ENCODE measurements at places on chromosomes 11 and 22.

GRCh38 chr11:89490981-89491690, at the start of gene NOX4:
TSS of gene NOX4 (minus strand) at chr11:89491375. CDS start at chr11:89491246, 129 bp downstream.
- peak; percentile 47 for DNase-seq

DNA sequence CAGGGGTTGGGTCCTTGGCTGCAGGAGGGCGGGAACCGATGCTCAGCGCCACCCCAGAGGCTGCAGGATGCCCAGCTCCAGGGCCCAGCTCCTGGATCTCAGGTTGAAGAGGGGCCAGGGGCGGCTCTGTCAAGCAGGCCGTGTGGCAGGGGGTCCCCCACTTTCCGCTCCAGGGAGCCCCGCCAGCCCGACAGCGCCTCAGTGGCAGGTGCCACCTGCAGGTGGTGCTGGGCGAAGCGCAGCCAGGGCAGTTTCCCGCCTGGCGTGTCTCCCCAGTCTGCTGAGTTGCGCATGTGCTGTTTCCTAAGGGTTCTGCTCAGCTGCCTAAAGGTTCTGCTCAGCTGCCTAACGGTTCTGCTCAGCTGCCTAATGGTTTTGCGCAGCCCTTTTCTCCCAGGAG, 442.1 kb downstream of the POTEH start:
- no peak for DNase-seq

DNA sequence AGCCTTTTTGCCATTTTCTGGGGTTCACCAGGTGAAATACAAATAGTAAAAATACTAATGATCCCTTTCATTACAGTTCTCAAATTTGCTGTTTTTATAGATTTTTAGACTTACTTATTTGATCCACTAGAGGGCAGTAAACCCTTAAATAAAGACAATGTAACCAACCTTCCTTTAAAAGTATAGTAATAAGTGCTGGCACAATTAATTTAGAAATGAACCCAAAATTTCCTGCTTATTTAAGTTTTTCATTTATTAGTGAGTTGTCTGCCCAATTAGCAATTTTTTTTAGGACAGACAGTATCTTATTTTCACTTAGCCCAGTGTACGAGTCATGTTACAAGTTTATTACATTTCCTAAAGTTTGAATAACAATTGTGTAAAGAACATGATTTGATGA, 4.7 kb downstream of the DDIAS start:
- no peak for DNase-seq

DNA sequence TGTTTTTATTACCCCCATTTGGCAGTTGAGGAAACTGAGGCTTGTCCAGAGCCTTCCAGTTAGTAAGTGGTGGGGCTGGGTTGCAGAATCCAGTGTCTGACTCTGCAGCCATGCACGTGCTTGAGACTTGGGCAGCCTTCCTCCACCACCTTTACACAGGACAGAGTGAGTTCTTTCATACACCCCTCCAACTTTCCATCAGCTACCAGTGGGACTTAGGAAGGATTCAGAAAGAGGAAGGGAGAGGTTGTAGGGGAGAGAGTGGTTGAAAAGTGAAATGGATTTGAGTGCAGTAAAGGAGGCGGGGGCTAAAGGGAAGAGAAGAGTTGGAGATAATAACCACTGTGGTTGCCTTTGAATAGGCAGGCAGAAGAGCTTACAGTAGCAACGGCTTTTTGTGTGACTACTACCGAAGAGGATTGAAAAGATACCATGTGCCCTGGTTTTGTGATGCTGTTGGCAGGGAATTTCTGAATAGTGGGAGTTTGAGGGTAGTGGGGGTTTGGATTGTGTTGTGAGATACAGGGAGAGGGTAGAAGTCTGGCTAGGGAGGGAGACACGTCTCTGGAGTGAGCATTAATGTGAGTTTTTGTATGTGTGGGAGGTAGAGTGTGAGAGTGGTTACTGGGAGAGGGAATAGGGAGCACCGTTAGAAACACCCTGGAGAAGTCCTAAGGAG, 1.7 kb downstream of the UVRAG start:
- DNase-seq, result no peak

GRCh38 chr11:11971906-11972547, 36.4 kb downstream of the DKK3 start:
- no peak for DNase-seq

DNA sequence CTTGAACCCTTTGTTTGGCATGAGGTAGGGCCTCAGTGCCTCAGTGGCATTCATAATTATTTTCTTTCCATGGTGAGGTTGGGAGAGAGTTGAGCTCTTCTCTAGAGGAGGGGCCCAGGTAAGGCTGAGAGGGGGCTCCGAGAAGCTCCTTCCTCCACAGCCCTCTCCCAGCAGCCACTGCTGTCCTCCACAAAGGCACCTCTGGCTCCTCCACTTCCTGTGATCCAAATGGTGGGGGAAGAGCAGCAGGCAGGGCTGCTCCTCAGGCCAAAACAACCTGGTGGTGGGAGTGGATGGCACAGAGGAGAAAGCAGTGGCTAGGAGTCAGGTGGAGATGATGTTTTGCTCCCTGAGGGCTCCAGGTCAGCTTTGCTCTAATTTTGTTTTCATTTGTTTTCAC, 13.3 kb downstream of the ROBO4 start:
- no peak for DNase-seq

DNA sequence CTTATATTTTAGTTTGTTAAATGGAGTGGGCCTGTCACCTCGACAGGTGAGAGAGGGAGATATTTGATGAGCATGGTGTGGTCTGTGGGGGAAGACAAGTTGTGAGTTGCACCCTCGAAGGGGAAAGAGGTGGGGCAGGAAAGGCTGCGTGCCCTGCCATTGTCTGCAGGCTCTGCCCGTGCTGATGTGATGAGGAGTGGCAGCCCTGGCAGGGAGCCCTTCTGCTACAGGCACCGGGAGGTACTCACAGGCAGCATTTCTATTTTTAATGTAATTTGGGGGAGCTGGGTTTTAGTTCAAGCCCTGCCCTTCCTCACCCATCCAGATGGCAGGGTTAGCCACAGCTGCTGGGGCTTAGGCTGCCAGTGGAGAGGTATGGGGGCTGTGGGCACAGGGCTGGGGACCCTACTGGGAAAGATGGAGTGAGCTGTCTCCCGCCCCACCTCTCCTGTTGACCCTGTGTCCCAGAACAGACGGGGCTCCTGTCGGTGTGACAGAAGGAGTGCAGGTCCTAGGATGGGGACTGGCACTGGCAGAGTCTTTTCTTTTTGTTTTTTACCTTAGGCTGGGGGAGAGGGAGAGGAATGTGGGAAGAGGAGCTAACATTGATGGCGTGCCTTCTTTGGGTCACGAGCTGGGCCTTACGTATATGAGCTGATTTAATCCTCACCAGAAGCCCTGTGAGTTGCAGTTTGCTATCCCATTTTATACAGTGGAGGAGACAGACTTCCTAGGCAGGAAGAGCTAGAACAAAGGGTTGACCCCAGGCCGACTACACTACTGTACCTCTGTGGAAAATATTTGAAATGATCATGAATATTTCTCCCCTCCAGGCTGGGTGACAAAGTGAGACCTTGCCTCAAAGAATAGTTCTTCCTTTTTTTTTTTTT, 51.6 kb downstream of the CEP164 start:
- no peak for DNase-seq

DNA sequence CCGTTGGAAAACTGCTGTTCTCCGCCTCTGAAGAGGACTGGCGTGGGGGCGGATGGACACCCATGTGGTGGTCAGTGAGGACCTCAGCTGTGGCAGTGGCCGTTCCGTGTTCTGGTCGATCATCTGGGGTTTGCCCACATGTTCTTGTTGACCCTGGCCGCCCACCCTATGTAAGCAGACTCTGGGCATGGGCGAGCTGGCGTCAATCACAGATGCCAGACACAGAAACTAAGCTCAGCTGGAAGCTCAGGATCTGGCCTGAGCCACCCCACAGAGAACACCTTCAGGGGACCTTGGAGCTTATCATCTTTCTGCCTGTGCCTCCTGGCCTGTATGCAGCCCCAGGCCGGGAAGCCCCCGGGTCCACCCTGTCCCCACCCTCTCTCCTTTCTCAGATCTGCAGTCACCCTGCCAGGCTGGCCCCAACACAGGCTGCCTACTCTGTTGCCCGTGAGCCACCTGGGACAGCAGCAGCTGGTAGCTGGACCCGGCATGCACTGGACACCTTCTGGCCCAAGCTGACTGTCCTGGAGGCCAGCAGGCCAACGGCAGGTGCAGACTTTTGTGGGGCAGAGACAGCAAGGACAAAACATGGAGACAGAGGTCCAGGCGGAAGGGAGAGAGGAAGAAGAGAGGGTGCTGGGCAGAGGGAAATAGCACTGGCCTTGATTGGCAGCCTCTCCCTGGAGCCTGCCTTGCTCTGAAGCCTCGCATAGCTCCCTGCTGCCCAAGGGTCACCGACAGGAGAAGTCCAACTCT, 91.5 kb downstream of the PHF21B start:
- no peak for DNase-seq

- DNase-seq, result peak; percentile 7
These were observed 50.7 kb downstream of the RRAS2 start for GRCh38 chr11:14308114-14308896.

- no peak for DNase-seq
These were observed 65.1 kb downstream of the FEZ1 start for GRCh38 chr11:125431009-125431408.

DNA sequence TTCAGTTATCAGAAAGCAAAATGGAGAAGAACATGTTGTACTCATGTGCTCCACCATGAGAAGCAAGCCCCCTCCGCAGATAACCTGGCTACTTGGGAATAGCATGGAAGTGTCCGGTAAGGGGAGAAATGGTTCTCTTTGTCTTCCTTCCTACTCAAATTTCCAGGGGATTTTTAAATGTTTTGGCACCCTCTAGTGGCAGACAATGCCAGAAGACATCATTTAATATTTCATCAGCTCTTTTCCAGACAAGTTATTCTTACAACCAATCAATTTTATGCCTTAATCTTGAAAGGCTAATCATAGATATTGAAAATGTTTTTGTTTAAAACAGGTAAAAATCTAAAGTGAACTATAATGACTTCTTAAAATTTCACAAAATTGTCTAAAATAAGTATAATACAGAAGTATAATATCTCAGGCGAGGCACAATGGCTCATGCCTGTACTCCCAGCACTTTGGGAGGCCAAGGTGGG, 15.7 kb downstream of the CRTAM start:
- DNase-seq, result peak; percentile 96

DNA sequence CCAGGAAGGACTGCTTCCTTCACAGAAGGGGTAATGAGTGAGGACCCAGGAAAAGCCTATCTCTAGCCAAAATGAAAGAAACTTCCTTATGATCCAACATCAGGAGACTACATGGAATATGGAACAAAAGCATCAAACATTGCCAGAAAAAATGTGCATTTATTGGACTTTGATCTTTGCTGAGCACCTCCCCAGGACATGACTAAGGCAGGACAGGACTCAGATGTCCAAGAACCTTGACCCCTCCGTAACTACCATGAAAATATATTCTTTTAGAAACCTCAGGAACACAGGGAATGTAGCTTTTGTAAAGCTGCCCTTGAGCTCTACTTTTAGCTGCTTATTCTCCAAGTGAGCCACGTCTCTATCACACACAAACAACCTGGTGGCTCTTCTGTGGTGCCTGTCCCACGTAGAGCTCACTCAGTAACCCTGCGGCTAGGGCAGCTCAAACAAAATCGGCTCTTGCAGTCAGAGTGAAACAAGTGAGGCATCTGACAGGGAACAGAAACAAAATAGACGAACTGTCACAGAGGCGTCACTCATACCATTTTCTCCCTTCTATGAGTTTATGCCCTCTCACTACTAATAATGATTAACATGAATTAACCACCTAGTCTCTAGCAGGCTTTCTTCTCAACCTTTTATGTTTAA, 471.5 kb upstream of the API5 start:
- DNase-seq, result no peak

- DNase-seq, result no peak
These were observed 356.8 kb downstream of the BRD1 start for GRCh38 chr22:49470741-49471503.

DNA sequence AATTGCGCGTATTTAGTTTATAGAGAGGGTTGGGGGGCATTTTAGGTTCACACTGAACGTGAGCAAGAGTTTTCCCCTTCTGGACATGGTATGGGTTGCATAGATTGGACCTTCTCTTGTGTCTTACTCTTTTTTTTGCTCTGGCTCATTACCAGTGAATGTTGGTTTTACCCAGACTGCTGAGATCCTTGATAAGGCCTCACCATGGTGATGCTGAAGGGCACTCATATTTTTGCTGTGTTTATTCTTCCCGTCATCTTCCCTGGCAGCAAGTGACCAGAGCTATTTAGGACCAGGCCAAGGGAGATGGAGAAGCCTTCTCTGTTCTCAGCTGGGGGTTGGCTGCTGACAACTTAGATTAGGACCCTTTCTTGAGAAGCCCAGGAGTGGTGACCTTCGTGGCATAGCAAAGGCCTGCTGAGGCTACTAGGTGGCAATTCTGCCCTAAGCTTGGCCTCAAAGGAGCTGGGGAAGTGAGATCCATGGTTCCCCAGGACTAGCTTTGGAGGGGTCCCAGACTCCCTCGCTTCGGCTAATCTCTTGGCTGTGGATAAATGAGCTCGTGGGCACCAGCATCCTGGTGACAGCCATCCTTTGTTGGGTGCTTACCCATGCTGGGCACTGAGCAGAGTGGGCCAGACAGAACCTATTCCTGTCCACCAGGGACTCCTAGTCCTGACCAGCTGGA, 47.3 kb downstream of the GRIK4 start:
- no peak for DNase-seq

DNA sequence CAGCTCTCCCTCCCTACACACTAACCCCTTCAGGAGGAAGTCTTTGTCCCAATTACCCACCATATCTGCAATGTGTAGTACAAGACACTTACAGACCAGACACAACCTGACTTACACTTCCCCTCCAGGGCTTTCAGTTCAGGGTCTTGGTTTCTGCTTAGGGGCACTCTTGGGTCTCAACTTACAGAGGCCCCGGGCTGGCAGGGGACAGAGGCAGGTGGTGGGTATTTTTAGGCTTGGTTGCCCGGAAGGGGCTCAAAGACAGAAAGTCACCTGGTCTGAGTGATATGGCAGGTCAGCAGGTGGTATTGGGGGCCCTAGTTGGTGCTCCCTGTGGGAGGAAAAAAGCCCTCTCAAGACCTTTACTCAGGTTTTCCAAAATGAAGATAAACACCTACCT, 3.4 kb upstream of the TMEM184B start:
- no peak for DNase-seq

DNA sequence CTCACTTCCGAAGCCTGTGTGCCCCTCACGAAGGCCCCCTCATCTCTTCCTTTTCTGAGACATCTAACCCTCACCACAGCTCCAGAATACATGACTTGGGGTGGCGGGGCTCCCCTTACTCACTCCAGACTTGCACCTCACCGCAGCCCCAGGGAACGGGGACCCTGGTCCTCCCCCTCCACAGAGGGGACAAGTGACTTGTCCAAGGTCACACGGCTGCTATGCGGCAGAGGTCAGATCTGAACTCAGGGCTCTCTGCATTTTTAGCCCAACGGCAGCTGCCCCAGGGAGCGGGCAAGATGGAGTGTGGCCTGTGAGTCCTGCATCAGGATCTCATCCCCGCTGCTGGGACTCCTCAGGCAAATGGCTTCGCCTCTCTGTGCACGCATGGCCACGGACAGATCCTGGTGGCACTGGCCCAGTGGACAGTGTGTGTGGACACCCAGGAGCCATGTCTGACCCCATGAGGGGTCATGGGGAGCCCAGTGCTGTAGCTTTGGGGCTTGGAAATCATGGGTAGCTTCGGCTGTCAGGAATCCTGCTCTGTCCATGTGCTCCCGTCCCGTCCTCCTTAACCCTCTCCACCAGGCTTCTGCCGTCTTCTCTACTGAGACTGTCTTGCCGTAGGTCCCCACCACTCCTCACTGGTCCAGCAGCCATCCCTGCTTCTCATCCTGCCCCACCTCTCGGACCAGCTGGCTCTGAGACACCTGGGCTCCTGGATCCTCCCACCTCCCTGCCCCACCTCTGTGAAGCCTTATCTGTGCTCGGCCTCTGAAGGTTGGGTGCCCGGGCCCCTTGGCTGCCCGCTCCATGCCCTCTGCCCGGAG, 48.0 kb upstream of the CARS1 start:
- DNase-seq, result no peak
